Body of pancreas (tissue), 4 donors: ENCODE measurements at places on chromosomes 4 and X. TPM values are rescaled to one million over a fixed set of nuclear protein-coding genes. Genes with fewer than 3 reads are reported as not detected.

GRCh38 chr4:2788101-2788500, 4.8 kb upstream of the SH3BP2 start:
- H3K27me3 ChIP-seq: no peaks in the 10 kb centered on the region
- no peak overlapping the region for H3K27ac ChIP-seq
- H3K4me3 ChIP-seq: no peak overlapping the region
- DNase-seq: no peak

- H3K4me1 ChIP-seq: no peaks in the 10 kb centered on the region
- no peak overlapping the region for H3K27ac ChIP-seq
- no peaks in the 10 kb centered on the region for H3K36me3 ChIP-seq
- H3K27me3 ChIP-seq: no peaks in the 10 kb centered on the region
These were observed 51.0 kb downstream of the ADGRL3 start for GRCh38 chr4:61251129-61251528.

DNA sequence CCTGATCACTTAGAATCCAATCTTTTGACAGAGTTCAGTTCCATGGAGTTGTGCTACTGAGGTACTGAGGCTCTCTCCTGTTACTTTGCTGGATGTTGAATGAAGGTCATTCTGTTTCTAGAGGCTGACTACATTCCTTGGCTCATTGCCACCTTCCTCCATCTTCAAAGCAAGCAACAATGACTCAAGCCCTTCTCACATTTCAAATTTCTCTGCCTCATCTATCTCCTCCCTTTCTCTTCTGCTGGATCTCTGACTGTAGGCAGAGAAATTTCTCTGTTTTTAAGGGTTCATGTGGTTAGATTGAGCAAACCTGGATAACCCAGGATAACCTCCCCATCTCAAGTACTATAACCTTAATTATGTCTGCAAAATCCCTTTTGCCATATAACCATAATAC, 775.4 kb downstream of the STPG2 start:
- H3K4me1 ChIP-seq: no peaks in the 10 kb centered on the region
- no peak overlapping the region for H3K4me3 ChIP-seq
- no peak overlapping the region for H3K27ac ChIP-seq
- DNase-seq: no peak

- no peaks in the 10 kb centered on the region for H3K36me3 ChIP-seq
- H3K27ac ChIP-seq: no peak overlapping the region
- H3K4me1 ChIP-seq: peaks cover 11% of the 10 kb centered on the region
- no peak for DNase-seq
These were observed 116.9 kb downstream of the EFNB1 start for GRCh38 chrX:68945603-68946228.

Gene SNCA
- 9.3 TPM for total RNA-seq

Gene CLCN4
- total RNA-seq: 1.6 TPM

DNA sequence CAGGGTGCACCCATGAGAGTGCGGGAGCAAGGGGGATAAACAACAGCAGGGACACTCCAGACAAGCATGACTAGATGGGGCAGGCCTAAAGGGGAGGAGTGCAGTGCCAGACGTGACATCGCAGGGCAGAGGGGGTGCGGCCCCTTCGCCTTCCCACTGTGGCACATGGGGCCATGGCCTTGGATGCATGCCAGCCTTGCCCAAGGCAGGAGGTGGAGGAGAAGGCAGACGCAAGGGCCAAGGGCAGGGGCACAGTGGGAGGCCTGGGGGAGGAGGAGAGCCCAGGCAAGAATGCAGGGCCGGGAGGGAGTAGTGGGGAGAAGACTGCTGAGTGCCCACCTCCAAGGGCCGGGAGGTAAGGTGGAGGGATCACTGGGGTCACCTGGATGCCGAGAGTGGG, 21.6 kb downstream of the PNMA6E start:
- H3K4me3 ChIP-seq: no peak overlapping the region
- H3K27ac ChIP-seq: no peak overlapping the region
- H3K36me3 ChIP-seq: no peaks in the 10 kb centered on the region
- peaks cover 16% of the 10 kb centered on the region for H3K4me1 ChIP-seq

Gene BCORL1
- 3.0 TPM for total RNA-seq

DNA sequence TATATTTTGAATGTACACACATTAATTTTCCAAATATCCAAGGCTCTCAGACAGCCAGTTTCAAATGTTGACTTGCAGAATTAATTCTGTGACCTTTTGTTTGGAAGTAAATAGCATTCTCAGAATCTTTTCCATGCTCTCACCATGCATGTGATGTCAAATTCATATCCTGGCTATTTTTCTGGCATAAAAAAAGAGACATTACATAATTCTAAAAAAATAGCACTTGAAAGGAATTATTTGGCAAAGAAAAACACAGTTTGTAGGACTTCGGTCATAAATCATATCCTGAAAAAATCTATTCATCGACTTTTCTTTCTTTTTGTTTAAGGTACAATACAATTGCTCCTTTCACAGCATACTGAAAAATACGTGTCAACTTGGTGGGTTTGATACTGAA, 111.2 kb downstream of the GLRA3 start:
- H3K4me3 ChIP-seq: no peak overlapping the region
- H3K27ac ChIP-seq: no peak overlapping the region
- no peaks in the 10 kb centered on the region for H3K27me3 ChIP-seq
- no peaks in the 10 kb centered on the region for H3K4me1 ChIP-seq

Gene GAGE12H
- total RNA-seq: not detected

Gene PCDH19
- total RNA-seq: under 0.01 TPM
